ENCODE measurements at places on chromosomes 1 and 21.

- DNase-seq = no peak
Measured at GRCh38 chr21:22691658-22692057, 1693.4 kb downstream of the NCAM2 start.

DNA sequence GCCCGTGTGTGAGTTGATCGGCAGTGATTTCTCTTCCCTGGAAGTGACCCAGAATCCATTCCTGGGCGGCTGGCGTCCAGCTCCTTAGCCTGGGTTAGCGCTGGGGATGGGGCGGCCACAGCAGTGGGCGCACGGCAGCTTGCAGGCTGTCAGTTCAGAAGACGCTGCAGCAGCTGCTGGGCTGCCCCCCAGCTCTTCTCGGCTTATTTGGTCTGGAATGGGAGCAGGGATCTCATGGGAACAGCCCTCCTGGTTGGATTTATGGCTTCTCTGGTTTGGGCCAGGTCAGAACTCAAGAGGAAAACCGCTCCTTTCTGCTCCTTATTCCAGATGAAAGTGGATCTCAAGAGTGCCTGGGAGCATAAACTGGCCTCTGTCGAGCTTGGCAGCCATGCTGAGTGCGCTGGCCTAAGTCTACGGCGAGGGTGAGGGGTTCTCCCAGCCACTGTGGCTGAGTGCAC lies 148.2 kb downstream of the PRDM16 start:
- DNase-seq = no peak

- DNase-seq = no peak
Measured at GRCh38 chr1:25804964-25805862, 5.2 kb downstream of the SELENON start.

DNA sequence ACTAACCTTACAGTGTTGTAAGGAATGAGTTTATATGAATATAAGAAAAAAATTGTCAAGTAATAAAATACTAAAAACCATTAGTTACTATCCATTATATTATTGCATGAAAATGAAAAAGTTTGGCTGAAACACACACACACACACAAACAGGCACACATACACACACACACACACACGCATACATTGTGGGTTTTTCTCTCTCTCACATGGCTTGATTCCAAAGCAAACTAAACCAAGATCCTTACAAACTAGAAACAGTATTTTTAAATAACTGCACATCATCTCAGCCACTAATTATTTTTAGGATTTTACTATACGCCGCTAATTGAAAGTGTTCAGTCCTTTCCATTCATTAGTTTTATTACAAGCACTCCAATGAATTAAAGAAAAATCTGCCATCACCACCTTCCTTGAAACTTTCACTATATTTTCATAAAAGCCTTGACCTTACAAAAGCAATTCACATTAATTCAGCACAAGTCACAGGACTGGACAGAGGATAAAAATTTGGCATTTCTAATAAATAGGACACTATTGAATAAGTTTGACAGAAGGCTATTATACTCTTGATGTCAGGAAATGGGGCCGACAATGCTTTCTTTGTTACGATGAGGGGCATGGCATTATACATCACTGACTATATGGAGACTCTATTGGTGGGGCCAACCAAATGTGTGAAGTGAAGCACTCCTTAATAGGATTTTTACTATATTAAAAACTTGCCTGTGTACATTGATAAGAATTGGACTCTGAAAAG lies 187.0 kb upstream of the ESRRG start:
- DNase-seq = no peak

- no peak for DNase-seq
Measured at GRCh38 chr1:208497866-208498541, 253.8 kb upstream of the PLXNA2 start.

- no peak for DNase-seq
Measured at GRCh38 chr1:83998205-83998497, 781 bp downstream of the TTLL7 start.

DNA sequence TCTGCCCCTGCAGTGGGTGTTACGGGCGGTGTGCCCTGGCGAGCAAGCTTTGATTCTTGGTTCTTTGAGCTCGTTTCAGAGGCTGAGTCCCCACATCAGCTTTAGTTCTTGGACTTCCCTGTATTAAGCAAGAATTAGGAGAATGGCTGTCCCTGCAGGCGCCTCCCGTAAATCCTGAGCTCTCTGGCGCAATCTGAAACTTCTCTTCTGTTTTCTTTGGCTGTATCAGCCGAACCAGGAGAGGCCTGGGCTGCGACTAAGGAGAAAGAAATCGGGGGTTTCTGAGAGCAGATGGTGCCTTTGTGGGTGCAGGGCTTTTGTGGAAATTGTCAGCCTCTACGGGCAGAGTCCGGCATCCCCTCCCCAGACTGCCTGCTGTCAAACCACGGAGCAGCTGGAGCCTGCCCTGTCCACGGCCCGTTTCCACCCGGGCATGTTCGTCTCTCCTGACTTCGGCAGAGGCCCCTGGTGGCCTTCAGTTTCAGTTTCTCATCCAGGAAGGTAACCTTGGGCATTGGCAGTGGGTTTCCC lies 17.9 kb downstream of the CSTB start:
- DNase-seq = no peak

GRCh38 chr1:100955322-100955721 lies 59.4 kb downstream of the SLC30A7 start:
- no peak for DNase-seq

DNA sequence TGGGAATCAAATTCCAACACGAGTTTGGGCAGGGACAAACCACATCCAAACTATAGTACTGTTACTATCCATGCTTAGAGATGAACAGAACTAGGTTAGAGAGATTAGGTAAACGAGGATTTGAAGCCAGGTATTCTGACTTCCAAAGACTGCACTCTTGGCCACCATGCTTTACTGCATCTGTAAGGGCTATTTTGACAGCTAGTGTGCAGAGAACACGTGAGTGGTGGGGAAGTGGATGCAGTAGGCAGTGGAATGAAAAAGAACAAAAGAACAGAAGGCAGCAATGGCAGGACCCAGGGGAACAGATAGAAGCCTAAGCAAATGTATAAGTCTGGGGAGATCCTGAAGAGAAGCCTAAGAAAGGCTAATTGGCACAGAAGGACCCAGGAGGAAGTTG lies 59.1 kb upstream of the GJA8 start:
- no peak for DNase-seq

GRCh38 chr21:23522751-23523150 lies 2084.5 kb downstream of the MRPL39 start:
- DNase-seq = no peak

GRCh38 chr1:234536741-234537140 lies 57.8 kb upstream of the TARBP1 start:
- no peak for DNase-seq

DNA sequence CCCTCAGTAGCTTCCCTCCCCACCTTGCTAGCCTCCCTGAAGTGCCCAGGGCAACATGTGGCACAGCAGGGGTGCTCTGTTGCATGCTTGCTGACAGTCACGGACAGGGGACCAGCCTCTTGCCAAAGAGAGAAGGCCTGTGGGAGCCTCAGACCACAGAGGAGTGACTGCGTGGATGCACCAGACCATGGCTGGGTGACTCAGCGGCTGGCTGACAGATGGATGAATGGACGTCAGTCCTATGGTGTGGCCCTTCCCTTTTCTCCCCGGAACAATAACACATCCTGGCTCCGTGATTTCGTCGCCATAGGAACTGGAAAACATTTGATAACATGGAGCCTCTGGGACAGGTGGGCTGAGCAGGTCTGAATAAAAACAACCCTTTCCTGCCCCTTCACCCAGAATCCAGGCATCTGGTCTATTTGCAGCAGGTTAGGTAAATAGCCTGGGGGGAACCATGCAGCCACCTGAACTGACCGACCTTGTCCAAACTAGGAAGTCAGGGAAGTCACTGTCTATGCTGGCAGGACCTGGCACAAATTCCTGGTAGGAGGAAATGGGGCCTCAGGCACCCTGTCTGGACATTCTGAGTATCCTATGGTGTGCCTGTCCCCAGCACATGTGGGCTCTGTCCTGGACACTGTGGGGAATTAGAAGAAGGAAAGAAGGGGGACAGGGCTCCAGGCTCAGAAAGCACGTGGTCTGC lies 53.3 kb downstream of the NENF start:
- DNase-seq = no peak

DNA sequence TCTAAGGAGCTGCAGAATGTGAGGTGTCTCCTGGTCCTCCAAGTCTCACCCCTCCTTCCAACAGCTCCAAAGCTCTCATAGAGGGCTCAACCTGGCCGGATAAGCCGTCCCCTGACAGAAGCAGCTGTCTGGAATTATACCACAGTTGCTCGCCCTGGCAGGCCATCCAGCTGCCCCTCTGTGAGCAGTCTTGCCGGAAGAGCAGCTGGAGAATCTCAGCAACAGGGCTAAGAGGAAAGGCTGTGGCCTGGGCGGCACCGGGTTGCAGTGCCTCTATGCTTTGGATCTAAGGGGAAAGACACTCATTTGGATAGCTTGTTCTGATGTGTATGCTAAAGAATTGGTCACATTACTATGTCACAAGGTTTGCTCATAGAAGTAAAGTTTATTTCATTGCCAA lies 12.4 kb downstream of the TMCC2 start:
- no peak for DNase-seq

DNA sequence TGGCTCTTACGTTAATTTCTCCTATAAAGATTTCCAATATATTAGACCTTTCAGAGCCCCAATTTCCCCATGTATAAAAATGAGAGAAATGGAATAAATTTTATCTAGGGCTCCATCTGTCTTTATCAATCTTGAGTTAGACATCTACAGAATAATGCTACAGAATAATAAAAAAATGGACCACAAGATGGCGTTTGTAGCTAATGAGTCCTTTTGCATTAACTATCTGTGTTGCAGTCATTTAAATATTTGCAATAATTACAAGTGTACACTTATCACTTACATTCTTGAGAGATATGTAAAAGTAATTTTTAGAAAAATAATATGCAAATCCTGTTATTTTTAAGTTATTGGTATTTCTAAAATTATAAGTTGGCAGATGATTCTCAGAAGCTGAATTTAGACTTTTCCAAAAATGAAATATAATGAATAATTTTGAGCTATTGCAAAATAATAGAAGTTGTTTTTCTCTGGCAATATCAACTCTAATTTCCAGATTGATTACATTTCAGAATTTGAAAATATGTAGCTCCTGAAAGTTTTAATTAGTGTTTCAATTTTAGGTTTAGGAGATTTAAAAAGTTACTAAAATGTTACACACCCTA lies 87.7 kb downstream of the SNX7 start:
- no peak for DNase-seq

DNA sequence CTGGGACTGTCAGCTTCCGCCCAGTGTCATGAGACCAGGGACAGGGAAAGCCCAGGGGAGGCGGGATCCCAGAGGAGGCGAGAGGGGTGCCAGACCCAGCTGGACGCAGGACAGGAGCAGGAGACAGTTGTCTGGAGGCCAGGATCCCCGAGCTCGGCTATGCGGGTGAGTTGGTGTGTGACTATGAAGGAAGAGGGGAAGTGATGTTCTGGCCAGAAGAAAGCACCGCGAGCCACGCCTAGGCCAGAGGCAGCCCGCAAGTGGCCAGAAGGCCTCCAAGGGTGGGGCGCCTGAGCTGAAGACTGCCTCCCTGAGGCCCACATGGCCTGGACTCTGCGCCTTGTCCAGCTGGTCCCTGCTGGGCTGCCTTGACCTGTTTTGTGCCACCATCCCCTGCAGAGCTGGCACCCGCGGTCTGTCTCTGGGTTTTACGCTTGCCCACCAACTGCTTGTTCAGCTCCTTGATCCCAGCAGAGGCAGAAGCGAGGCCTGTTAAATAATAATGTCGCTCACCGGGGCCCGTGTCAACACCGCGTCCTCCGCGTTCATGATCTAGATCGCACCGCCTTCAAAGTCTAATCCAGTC lies 85.2 kb upstream of the ACTL8 start:
- DNase-seq = no peak

- DNase-seq = no peak
Measured at GRCh38 chr1:21886486-21887215, 50.5 kb downstream of the HSPG2 start.

GRCh38 chr1:195141294-195141693 lies 1466.9 kb downstream of the KCNT2 start:
- no peak for DNase-seq

DNA sequence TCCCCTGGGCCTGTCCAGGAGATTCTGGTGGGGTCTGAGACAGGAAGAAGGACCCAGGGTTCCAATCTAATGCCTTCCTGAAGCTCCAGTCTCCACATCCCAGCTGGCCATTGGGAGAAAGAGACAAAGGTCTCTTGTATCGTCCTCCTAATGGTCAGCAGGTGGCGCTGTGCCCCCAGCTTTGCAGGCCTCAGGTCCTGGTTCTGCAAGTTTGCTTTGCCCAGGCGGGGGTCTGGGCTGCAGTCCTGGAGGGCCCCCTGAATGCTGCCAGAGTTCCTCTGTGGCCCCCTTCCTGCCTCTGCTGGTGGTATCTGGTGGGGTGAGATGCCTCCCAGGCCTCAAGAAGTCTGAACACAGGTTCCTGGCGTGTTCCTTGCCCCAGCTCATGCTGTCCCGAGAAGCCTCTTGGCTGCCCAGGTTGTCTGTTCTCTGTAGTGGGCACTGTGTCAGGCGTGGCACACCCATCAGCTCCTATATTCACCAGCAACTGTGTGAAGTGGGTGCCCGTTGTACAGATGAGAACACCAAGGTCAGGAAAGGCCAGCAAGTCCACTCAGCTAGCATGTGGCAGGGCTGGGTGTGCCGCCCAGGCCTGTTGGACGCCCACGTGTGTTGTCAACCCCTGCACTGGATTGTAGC lies 33.8 kb upstream of the CSF3R start:
- DNase-seq = no peak

DNA sequence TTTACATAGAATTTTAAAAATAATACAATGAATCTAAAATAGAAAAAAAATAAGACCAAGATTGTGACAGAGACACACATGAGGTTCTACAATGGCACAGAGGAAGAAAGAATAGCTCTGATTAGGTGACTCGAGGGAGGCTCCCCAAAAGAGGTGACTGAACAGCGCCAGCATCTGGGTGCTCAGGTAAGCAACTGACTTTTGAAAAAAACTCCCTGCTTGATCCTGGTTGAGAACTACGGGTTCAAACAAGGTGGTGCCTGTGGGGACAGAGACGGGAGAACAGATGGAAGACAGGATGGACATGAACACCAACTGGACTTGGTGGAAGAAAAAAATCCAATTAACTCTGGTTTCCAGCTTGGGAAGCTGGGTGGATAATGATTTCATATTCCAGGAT lies 22.5 kb downstream of the BATF3 start:
- no peak for DNase-seq

DNA sequence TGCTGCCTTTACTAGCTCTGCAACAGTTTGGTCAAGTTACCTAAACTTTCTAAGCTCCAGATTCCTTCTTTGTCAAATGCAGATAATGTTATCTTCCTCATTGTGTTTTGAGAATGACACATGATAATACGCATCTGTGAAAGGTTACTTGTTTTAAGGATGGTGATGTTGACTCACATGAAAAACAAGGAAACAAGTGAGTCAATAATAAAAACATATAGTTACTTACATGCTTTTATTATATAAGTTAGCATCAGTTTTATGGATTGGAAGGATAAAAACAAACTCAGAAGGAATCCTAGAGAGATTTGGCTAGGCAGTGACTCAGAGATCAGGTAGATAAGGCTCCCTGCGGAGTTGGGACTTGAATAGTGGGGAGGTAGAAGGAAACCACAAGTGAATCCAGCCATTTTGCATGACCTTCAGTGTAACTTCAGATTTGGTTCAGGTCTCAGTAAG lies 144.6 kb downstream of the LMO4 start:
- DNase-seq = no peak

GRCh38 chr1:60088620-60089155 lies 15.1 kb upstream of the C1orf87 start:
- DNase-seq = no peak
